Globus pallidus (tissue), 1 donor: ENCODE measurements at places on chromosomes 1 and 21.

DNA sequence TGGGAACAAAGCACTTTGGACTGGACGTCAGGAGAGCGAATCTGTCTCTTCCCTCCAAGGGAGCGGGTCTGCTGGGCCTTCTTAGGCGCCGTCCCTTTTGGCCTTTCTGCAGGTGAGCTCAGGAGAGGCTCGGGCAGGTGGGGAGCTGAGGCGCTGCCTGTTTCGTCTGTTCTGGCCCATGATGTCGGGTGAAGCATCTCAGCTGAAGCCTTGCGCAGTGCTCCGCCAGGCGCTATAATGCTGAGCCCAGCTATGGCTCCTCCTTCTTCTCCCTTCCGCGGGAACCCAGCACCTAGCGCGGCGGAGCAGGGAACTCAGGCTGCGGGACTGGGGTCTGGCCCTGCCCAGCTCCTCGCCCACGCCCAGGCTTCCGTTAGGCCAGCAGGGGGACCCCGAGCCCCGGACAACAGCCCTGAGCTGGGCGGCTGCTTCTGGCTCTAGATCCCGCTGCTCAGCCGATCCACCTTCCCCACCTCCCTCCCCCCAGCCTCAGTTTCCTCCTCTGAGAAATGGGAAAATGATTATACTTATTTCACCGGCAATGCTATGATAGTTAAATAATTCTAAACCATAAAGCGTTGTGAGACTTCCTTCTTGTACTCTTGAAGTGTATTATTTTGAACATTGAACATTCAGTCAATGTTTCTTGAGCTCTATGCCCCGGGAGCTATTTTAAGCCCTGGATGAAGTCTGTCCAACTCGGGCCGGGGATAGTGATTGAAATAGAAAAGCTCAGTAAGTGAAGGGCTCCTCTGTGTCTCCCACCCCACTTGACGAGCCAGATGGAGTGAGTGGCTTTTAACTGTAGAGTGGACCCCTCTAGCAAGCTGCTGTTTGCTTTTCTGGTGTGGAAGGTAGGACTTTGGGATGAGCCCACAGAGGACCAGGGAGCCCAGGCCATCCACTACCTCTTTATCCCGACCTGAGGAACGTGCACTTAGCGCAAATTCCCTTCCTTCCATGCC is 9.6 kb upstream of the ADORA1 start:
- peak; percentile 68 for DNase-seq

GRCh38 chr1:54272134-54272533 is 72.2 kb downstream of the MRPL37 start:
- DNase-seq = no peak

DNA sequence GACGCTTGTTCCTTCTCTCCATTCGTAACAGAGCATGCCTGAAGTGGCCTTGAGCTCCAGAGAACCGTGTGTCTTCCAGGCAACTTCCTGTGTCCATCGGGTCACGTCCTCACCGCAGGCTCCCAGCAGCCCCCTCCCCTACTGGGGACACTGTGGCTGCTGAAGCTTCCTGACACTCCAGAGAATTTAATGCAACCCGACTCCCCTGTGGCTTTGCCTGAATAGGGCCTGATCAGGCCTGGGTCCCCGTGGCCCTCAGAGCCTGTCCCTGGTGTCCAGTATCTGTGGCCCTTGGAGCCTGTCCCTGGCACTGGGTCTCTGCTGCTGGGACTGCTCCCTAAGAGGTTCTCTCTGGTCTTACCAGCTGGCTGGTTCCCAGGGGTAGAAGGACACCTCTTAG is 219.7 kb upstream of the VAMP3 start:
- DNase-seq = no peak

DNA sequence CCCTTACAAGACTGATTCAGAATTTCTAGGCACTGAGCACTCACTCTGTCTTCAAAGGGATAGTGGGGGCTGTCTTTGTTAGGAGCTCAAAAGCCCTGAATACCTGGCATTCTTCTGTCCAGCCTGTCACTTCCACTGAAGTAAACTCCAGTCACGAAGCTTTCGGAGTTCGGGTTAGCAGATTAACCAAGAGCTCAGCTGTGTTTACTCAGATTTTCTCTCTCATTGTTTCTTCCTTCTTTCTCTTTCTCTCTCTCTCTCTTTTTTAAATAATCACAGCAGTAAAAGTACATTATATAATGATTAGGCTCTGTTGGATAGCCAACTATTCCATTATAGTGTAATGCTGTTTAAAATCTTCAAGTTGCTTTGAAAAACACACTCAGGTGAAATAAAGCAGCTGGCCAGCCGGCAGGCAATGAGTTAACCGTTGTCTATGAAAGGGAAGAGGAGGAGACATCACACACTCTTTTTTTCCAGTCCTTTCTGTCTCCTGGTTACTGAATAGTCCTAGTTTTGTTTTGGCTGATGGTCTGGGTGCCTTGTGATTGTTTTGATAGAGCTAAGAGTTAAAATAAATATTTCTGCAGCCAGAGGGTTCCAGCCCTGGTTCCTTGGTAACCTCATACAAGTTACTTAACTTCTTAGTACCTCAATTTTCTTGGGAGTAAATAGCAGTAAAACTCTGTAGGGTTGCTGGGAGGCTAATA is 89.8 kb downstream of the ADSS2 start:
- peak; percentile 22 for DNase-seq

- DNase-seq = no peak
These were observed 187.2 kb upstream of the PTGFR start for GRCh38 chr1:78303620-78304019.

- no peak for DNase-seq
These were observed 112.3 kb upstream of the GADD45A start for GRCh38 chr1:67572594-67573221.

- no peak for DNase-seq
These were observed 34.5 kb downstream of the AGPAT3 start for GRCh38 chr21:43899307-43900077.

- no peak for DNase-seq
These were observed 20.4 kb upstream of the YTHDF2 start for GRCh38 chr1:28716336-28716735.
